ENCODE measurements at places on chromosomes 3 and 15.

DNA sequence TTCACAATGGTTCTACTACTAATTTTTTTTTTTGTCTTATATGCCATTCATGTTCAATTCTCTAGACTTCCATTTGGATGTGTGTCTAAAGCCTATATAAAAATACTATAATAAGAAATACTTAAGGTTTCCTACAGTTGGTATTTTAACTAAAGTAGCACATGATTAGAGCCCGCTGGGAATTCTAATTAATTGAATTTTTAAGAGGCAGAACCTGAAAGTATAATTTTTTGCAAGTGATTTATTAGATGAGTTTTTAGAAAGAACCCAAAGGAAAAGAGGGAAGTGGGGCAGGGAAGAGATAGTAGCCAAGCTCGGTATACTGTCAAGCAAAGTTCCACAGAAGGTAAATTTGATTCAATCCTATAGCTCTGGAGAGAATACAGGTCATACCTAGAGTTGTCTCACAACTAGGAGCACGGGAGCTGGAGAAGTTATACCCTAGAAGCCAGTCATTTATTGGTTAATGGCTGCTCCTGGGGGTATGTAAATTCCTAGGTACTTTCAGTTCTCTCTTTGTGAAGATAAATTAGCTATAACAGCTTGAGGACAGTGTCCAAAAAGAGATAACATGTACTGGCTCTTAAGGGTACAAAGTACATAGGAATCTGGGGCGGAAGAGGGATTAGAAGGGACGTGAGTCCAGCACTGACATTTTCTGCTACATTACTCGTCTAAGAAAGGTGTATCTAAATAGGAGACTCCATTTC lies 225.6 kb downstream of the CNTN6 start:
- DNase-seq: no peak

GRCh38 chr3:85801955-85802354 lies 843.2 kb downstream of the CADM2 start:
- DNase-seq: no peak

DNA sequence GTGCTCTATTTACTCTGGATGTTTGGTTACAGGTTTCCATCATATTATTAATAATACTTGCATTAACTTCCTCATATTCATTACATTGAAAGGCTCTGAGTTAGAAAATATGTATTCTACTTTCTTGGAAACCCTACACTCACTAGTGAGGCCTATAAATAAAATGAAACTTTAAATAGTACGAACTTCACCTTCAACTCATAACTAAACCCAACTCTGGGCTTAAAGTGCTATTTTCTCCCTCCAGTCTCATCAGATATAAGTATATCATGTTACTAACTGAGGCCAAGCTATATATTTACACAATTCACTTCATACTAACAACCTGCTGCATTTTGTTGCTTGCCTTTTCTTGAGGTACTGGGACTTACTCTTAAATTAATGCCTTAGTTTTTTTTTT lies 306.7 kb downstream of the TIGIT start:
- no peak for DNase-seq

DNA sequence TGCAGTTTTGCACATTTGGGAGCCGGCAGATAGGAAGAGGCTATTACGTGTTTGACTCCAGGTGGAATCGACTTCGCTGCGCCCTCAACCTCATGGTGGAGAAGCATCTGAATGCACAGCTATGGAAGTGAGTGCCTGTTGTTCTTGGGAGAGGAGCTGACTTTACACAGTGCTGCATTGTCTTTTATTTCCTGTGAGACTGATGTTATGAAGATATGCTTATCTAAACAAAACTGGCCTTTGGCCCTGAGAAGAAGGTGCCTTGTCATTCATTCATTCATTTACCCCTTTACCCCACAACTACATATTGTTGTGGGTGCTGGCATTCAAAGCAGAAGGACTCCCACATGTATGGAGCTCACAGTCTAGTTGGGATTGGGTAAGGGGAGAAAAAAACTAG lies 32.6 kb downstream of the PSMD6 start:
- no peak for DNase-seq

DNA sequence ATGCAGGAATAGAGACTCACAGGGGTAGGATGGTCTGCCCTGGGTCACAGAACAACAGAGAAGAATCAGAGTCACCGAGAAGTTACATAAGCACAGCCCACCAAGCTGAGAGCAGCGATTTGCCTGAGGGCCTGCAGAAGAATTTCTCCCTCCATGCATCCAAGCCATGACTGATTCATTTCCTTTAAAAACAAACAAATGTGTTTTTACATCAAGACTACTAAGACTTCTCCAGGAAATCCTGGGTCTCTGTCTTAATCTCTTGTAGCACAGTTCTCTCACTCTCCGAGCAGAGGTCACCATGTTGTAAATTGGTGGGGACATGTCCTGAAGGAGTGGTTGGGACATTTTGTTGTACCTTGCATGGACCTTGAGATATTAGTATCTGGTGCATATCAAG lies 159.8 kb downstream of the THSD4 start:
- no peak for DNase-seq

DNA sequence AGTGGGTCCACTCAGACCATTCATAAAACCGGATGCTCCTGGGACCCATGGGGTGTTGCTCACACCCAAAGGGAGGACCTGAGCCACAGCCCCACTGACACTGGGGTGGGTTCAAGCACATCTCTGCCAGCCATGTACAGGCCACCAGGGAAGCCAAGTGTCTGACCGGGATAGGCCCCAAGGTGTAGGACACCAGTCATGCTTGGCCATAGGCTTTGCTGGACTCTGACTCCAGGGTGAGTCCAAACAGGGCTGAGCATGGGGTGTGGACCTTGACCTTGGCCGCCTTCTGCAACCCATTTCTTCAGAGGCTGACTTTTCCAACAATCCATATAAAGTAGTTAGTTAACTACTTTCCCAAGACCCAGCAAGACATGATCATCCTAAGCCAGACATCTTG lies 31.4 kb upstream of the DUSP7 start:
- no peak for DNase-seq

- DNase-seq: no peak
Measured at GRCh38 chr3:101102678-101103296, 109.6 kb upstream of the ABI3BP start.

GRCh38 chr15:71314956-71315537 lies 199.8 kb downstream of the THSD4 start:
- DNase-seq: no peak

DNA sequence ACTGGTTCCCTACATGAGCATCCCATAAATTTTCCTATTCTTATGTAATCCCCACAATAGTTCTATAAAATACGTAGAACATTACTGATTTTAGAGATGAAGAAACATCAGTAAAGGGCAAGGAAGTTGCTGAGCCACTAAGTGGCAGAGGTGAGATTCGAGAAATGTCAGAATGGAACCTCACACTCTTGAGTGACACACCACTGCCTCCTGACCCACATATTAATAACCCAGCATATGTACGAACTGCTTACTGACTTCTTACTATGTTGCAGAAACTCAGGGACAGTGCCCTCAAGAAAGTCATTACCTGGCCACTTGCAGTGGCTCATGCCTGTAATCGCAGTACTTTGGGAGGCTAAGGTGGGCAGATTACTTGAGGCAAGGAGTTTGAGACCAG lies 1022.4 kb downstream of the FHIT start:
- no peak for DNase-seq

Data from CD4-positive, alpha-beta T cell treated with Interferon gamma for 1 hour (primary cell).